SHP77 treated with DMSO at 0.1 percent for 48 hours (cell line): ENCODE measurements at places on chromosomes 3 and 15.

GRCh38 chr3:17845026-17845812 lies 102.8 kb upstream of the TBC1D5 start:
- DNase-seq: no peak

GRCh38 chr15:85543741-85544155 lies 163.3 kb downstream of the AKAP13 start:
- no peak for DNase-seq

- no peak for DNase-seq
Observed at GRCh38 chr3:151135541-151136337, 50.3 kb downstream of the MED12L start.

DNA sequence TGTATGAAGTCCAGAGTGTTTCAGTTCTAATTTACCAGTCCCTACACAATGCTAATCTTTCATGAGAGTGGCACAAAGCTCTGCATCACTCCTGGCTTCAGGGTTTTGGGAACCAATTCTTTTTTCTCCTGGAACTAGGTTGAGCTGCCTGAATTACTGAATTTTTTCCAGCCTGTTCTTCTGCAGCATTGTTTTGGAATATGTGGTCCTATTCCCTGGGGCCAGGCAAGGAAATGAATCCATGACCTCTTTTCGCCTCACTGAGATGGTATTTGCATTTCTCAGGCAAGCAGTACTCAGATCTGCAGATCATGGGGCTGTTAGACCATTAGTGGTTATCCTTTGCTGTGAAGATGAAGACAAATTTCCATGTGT lies 25.6 kb upstream of the GPR171 start:
- DNase-seq: no peak

- no peak for DNase-seq
Observed at GRCh38 chr3:133381346-133382109, 18.3 kb upstream of the BFSP2 start.

DNA sequence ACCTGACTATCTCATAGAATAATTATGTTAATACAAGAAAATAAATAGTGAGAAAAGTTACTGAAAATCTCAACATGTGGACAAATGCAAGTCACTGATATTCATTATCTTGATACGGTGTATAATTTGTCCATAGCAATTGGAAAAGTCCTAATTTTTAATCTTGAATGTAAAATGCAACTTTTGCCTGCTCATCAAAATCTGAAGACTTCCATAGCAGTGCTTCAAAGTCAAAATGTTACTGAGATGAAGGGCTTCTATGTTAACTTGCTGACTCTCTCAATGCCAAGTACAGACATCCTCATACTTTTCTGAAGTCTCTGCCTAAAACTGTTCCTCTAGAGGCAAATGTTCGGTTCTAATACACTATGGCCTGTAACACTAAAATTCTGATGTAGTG lies 1300.1 kb upstream of the EPHA6 start:
- no peak for DNase-seq

DNA sequence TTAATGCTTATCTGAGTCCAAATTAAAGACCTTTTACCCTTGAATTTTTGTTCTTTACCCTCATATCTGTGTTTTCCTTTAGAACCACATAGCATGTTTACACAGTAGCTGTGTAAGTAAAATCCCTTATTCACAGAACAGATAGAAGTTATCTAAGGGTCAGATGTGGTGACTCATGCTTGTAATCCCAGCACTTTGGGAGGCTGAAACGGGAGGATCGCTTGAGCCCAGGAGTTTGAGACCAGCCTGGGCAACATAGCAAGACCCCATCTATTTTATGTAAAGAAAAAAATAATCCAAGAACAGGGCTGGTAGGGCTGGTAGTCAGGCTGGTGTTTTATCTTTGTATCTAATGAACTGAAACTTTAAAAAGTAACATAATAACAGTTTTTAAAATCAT lies 23.2 kb downstream of the NXPE3 start:
- DNase-seq: no peak
